ENCODE measurements at places on chromosomes 7 and 10. TPM values are rescaled to one million over a fixed set of nuclear protein-coding genes. Genes with fewer than 3 reads are reported as not detected.

Gene PRRT4
- total RNA-seq, result 0.63 TPM

GRCh38 chr10:35307297-35307696, 29.0 kb upstream of the CCNY start:
- no peak for DNase-seq

- DNase-seq, result no peak
These were observed 1.1 kb downstream of the MMRN2 start for GRCh38 chr10:86956195-86956847.

Gene HMX3
- 1.6 TPM for total RNA-seq

All from mucosa of gallbladder (tissue), 1 donor.